Activated naive CD8-positive, alpha-beta T cell treated with anti-CD3 and anti-CD28 coated beads for 36 hours (primary cell): ENCODE measurements at places on chromosomes 2 and 18.
A peak's percentile ranks its signal among the peaks of the same experiment; 100 is the strongest.

DNA sequence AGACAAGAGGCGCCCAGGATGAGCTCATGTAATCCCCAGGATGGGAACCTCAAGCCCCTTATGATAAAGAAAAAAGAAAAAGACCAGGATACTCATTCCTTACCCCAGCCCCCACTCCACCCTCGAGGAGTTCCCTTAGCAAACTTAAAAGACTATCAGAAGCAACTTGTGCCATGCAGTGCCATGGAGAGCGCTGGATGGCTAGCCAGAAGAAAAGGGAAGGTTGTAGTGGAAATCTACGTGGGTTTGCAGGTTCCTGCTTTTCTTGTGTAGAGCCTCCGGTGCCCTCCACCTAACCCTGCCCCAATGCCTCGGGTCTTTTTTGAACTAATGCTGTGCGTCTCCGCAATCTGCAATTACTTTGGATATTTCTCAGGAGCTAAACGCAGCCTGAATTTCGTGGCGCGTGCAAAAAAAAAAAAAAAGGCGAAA, 16.2 kb upstream of the BCL11A start:
- no peak for DNase-seq

GRCh38 chr2:38147333-38148121, 71.6 kb upstream of the CYP1B1 start:
- no peak for DNase-seq

DNA sequence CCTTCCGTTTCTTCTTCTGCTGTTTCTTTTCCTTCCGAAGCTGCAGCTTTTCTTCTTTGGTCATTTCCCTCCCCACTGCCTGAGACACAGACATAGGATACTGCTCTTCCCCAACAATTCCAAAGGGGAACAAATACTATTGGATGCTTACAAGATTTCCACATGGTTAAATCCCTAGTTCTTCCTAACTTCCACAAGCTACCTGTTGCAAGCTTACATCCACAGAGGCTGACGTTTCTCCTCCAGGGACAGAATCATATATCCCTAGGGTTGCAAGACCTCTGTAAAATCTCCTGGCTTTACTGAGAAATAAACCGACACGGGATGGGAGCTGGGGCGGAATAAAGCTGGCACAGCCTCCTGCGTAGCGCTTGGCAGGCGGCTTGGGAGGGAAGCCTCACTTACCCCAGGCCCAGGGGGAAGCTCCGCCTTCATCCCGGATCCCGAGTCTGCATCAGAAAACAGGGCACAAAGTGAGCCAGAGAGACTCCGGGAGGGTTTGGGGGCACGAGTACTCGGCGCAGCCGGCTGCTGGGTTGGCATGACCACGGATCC, 590 bp downstream of the EIF2B4 start:
- DNase-seq = no peak

GRCh38 chr2:36734304-36734703, 37.8 kb downstream of the VIT start:
- DNase-seq = no peak

- no peak for DNase-seq
Observed at GRCh38 chr2:188975497-188976102, 1.4 kb downstream of the COL3A1 start.

- no peak for DNase-seq
Observed at GRCh38 chr2:144774809-144775208, 254.9 kb upstream of the ZEB2 start.

GRCh38 chr2:237651761-237652160, 24.4 kb downstream of the LRRFIP1 start:
- DNase-seq = no peak

- peak; percentile 8 for DNase-seq
Observed at GRCh38 chr2:120013597-120014223, 833 bp downstream of the EPB41L5 start.

DNA sequence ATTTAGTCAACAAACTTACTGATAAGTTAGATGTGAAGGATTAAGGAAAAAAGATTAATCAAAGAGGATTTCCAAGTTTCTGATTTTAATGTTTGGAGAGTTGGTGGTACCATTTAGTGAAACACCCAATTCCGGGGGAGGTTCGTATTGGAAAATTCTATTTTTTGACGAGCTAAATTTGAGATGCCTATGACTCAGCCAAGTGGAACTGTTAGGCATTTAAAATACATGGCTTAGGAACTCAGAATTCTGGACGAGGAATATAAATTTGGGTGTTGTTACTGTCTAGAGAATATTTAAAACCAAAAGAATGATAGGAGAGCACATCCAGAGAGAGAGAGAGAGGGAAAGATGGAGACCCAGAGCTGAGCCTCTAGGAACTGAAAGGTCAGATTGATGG, 103.6 kb downstream of the TMX3 start:
- DNase-seq = no peak

- DNase-seq = peak; percentile 50
Observed at GRCh38 chr2:160109939-160110673, 47.7 kb upstream of the PLA2R1 start.

- no peak for DNase-seq
Observed at GRCh38 chr2:223896833-223897311, 48.3 kb downstream of the WDFY1 start.

DNA sequence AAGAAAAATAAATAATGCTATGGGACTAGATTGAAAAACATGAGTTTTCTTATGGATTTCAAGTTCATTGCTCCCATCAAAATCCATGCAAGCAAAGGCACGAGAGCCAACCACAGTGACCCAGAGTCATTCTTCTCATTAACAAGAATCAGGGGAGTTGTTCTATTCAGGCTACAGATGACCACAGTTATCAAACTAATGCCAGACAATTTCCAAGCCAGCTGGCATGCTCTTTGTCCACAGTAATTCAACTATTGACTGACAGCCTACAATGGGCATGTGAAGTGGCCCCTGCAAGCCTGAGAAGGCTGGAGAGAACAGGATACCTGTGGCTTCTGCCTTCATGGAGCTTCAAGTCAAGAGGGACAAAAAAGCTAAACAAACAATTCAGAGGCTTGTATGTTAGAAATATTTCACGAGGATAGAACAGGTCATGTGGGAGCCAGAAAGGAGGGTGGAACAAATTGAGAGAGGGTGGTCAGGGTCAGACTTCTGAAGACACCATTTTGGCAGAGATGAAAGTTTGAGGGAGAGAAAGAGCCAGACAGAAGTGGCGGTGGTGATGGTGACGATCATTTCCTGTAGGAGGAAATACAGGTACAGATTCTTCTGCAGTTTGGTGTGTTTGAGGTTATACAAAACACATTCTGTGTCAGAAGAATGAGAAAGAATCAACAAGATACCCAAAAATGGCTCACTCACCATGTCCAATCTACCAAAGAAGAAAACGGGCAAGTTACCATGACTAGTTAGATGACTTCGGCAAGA, 732.4 kb downstream of the RNF144A start:
- DNase-seq = no peak
